ENCODE measurements at places on chromosomes 6 and 20.

- DNase-seq, result no peak
These were observed 4.5 kb upstream of the CITED2 start for GRCh38 chr6:139378882-139379341.

- DNase-seq, result no peak
These were observed 39.7 kb upstream of the ATXN1 start for GRCh38 chr6:16800942-16801341.

DNA sequence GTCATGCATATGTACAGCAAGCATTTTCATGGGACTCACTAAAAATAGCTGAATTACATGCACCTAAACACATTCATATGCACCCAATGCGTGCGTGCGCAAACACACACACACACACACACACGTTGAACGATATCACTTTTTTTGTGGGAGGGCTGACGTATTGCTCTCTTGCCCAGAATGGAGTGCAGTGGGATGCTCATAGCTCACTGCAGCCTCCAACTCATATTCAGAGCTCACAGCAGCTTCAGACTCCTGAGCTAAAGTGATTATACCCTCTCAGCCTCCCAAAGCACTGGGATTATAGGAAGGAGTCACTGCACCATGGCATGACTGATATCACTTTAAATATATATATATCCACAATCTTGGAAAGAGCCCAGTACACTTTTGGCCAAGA, 620.4 kb upstream of the MANEA start:
- no peak for DNase-seq

DNA sequence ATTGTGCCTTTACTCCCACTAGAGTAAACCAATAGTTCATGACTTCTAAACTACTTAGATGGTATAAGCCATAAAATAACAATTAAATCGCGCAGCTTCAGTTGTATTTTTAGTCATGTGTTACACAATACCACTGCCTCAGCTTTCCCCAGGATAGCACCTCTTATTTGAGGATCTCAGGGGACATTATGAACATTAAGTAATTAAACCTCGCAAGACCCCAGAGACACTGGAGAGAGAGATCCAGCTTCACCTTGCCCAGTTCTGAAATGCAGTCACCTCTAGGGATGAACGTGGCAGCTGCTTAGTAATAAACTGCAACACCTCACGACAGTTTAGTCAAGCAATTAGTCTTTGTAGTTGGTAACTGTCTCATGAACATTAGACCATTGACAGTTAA, 87.1 kb downstream of the CFAP61 start:
- no peak for DNase-seq

DNA sequence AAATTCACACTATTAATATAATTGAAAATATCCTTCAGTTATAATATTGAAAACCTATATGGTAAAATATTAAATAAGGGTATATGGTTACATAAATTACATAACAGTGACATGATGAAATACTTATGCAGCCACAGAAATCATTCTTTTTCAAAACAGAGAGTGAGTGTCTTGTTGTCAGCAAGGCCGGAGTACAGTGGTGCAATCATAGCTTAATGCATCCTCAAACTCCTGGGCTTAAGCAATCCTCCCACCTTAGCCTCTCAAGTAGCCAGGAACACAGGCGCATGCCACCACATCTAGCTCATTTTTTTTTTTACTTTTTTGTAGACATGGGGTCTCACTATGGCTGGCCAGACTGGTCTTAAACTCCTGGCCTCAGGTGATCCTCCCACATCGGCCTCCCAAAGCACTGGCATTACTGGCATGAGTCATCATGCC, 40.4 kb downstream of the FAM8A1 start:
- DNase-seq, result no peak

GRCh38 chr6:150212778-150213177, 69.9 kb downstream of the PPP1R14C start:
- no peak for DNase-seq

- no peak for DNase-seq
These were observed 11.0 kb downstream of the C6orf118 start for GRCh38 chr6:165298402-165298801.
